Kidney capillary endothelial cell (primary cell): ENCODE measurements at places on chromosomes 7 and 10.
A peak's percentile ranks its signal among the peaks of the same experiment; 100 is the strongest.

DNA sequence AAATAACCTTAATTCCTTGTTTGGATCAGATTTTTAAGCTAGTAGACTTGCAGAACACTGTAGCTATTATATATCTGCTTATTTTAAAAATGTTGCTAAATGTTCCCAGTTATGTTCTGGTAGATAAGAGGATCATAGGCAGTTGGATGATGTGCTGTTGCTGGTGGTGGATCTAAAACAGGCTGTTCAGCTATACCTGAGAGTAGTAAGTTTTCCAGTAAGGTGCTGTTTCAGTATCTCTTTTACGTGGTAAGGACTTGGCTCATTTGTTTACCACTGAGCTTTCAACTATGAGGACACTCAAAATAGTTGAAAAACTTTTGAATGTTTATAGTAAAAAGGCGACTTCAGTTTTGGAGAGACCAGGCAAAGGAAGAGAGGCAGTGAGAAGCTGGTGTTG, 180.9 kb downstream of the CDK14 start:
- no peak for DNase-seq

DNA sequence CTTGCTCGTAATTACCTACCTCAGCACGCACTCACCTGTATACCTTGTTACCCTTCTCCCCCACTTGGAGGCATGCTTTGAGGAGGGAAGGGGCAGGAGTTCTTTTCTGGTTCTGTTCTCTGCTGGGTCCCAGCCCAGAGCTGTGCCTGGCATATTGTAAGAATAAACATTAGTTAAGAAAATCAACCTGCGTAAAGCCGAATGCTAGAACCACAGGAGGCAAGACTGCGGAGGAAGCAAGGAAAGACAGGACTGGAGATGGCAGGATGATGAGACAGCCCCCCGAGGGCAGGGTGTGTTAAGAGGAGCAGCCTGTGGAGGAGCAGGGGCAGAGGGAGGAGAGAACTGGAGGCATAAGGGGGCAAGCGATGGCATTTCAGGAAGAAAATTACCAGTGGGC, 9.5 kb downstream of the C10orf53 start:
- DNase-seq, result no peak

- no peak for DNase-seq
Observed at GRCh38 chr7:353746-354325, 63.9 kb downstream of the FOXL3 start.

GRCh38 chr7:30159698-30160143, 24.9 kb downstream of the MTURN start:
- DNase-seq, result no peak

DNA sequence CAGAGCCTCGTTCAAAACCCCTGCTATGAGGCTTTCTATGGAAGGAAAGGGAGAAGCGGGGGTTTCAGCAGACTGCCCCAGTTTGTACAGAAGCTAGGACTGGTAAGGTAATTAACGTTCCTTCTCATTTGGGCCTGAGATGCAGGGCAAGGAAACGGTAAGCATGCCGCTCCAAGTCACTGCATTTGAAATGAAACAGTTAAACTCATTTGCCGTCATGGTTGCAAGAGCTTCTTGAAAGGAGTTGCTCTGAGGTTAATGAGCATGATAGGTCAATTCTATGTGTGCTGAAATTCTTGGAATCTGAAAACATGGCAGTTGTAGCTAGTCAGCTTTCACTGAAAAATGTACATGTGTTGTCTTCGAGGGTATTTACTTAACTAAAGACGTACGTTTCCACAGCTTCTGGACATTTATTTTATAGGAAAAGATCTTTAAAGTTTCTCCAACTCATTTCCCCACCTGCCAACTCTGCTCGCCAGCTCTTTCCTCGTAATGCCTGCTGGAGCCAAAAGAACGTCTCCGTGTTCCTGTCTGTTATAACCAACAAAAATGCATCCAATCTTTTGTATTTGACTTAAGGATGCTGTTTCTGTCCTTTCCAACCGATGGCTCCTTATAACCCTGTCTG, 73.3 kb downstream of the ADAM12 start:
- no peak for DNase-seq

- DNase-seq, result no peak
Observed at GRCh38 chr10:90417476-90418210, 440.2 kb downstream of the HTR7 start.

GRCh38 chr7:27167916-27168264, 2.6 kb upstream of the HOXA9 start:
- DNase-seq, result no peak

GRCh38 chr10:23368816-23369640, 24.4 kb upstream of the C10orf67 start:
- no peak for DNase-seq

DNA sequence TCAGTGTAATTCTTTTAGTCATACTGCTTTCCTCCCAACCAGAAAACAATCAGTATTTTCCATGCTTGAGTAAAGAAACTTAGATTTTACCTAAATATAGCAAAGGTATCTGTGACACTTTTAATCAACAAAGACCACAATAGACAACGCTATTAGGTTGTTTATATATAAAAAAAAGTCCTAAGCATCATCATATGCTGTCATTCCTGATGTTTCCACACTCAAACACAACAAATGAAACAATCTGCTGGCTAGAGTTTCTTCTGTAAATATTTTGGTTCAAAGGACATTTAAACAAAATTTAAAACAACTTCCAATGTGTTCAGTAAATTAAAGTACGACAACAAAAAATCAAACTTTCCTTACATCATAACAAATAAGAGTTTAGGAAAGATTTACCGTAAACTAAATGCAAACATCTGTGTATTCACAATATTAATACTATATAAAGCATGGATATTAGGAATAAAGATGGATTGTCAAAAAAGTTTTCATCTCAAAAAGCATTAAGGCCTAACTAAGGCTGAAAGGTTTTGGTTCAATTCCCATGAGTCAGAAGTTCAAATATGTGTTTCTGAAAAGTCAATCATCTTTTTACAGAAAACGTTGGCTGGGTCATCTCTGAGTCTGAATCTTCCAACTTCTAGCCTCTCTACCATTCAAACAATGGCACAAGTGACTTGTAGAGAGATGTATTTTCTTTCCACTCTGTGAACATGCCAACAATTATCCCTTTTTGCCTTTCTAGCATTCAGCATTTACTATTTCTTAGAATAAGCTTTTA, 157.1 kb downstream of the CRPPA start:
- no peak for DNase-seq

DNA sequence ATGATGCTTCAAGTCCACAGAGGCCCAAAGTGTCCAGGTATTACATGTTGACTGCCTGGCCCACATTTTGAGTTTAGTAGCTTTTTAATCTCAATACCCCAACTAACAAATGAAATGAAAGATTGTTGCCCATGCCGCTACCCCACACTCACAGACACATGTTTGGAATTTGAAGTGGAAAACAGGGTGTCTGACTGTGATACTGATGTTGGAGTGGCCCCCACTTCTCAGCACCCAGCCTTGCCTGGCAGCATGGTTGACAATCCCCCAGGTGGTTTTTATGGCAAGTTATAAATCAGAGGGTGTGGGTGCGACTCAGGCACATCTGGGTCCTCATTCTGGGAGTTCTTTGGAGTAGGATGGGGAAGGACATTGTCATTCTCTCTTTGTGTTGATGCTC, 314.7 kb upstream of the ZNF32 start:
- DNase-seq, result no peak

GRCh38 chr10:93296151-93296550, 186.0 kb downstream of the MYOF start:
- DNase-seq, result no peak

DNA sequence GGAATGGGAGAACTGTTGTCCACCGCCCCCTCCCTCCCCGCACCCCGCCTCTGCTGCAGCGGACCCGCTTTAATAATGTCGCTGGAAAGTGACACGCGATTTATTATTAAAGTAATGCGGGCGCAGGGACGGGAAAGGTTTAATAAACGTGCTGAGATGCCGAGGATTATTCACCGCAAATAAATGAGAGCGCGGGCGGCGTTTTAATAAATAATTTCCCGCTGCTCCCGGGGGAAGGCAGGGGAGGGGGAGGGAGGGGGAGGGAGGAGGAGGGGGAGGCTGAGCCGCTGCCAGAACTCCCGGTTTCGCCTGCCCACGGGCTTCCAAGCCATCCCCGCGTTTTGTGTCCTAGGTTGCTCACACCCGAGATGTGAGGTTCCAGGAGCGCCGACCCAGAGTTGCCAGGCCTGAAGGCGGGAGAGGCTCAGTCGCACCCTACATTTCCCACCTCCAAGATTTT, 5.1 kb downstream of the KAZALD1 start:
- DNase-seq, result peak; percentile 10

- DNase-seq, result no peak
Observed at GRCh38 chr10:117541405-117541908, 1.1 kb upstream of the EMX2 start.

DNA sequence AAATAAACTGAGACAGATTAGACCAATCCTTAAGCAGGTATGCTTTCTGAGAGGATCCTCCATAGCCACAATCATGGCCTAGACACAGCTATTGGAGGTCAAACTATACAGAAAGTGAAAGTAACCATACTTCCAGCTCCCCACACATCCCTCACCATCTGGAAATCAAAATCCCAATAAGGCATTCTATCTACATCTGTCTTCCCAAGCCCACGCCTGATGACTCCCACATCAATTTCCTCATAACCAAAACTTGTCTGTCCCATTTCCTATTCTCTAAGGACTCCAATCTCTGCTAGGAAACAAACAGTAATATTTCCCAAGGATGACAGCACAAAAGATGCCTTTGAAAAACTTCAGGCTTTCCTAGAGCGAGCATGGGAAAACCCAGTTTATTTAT, 247.3 kb upstream of the HPS1 start:
- DNase-seq, result no peak
